ENCODE measurements at places on chromosomes 7 and 10.

DNA sequence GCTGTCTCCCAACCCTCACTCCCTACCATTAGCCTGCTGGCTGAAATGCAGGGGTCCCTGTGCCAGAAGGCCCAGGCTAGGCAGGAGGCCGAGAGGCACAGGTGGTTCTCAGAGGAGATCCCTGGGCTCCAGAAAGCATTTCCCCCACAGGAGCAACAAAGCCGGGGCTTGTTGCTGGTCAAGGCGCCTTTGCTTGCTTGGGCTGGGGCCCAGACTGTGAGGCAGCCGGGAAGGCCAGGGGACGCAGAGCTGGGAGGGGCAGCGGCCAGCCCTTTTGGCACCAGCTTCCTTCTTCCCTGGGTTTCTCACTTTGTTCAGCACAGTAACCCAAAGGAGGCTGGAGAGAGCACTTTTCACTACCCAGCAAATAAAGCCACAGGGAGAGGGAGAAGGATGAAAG, 48.6 kb downstream of the FBXW4 start:
- DNase-seq, result no peak

- DNase-seq, result no peak
Measured at GRCh38 chr7:121621937-121622336, 225.8 kb upstream of the FAM3C start.

DNA sequence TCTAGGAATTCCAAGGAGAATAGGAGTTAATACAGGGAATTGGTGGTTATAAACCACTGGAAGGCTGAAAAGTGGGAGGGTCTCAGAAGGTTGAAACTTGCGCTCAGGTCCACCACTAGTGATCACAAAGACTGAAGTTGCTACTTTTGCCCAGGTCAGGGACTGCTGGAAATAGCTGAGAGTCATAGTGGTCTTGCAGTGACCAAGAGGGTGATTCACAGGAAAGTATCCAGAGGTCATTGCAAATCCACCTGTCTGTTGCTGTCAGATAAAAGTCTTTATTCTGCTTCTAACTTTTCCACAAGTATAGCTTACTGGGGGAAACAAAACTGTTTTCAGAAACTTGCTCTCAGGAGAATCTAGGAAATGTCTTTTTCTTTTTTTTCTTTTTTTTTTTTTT, 211.5 kb upstream of the PRSS1 start:
- no peak for DNase-seq

DNA sequence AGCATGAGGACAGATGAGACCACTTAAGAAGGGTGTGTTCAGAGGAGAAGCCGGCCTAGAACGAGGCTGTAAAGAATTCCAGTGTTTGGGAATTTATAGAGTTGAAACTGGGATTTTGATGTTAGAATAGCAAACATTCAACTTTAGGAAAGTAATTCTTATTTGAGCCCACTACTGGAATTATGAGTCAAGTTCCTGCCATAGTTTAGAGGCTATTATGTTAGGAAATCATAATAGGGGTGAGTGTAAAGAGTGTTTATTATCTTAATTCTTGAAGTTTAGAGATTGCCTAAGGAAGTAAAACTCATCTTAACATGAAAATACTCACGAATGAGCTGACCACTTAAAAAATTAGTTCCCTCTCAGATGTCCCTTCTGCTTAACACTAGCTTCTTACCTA, 2.1 kb downstream of the CBLL1 start:
- no peak for DNase-seq

DNA sequence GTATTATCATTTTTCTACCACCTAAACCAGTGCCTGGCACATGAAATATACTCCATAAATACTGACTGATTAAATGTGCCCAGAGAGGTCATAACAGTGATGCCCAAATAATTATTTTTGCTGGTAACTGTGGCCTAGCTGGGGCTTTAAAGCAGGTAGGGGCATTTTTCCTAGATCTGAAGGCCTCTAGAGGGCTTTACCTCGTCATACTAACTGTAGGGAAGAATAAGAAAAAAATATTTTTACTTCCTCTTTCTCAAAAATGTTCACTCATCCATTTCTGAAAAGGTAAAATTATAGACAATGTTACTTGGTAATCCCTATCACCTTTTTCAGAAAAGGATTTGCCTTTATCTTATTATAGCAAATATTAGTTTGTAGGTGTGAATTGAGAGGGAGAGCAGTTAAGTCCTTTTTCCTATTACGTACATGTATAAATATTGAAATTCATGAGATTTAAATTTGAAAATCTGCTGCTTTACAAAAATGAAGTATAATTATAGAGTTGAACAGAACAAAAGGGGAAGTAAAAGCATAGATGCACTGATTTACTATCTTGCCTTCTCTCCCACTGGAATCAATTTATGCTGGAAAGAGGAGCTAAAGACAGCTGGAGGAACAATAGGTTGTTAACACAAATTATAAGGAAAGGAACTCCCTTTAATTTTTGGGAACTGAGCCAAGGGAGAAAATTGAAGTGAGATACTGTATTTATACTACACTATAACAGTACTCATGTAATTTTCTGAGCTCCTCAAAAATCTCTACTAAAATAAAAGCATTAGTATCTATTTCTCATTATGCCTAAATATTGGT, 71.5 kb upstream of the NOBOX start:
- DNase-seq, result no peak

All from inflammatory macrophage treated with lipopolysaccharide for 4 hours (primary cell).